ENCODE measurements at places on chromosomes 1 and 21.

- DNase-seq, result no peak
These were observed 100.5 kb upstream of the COA6 start for GRCh38 chr1:234272656-234273312.

- DNase-seq, result no peak
These were observed 20.6 kb upstream of the TRAPPC10 start for GRCh38 chr21:43991447-43991991.

- no peak for DNase-seq
These were observed 1646.5 kb downstream of the MRPL39 start for GRCh38 chr21:23960769-23961168.

GRCh38 chr21:46636550-46637285 lies 1.2 kb downstream of the PRMT2 start:
- no peak for DNase-seq

DNA sequence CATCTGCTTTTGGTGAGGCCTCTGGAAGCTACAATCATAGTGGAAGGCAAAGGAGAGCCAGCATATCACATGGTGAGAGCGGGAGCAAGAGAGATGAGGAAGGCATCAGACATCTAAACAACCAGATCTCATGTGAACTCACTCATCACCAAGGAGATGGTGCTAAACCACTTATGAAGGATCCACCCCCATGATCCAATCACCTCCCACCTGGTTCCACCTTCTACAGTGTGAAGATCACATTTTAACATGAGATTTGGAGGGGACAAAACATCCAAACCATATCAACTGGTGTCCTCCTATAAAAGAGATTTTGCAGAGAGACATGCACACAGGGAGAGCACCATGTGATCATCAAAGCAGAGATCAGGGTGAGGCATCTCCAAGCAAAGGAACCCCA lies 578.6 kb downstream of the MATN1 start:
- no peak for DNase-seq

DNA sequence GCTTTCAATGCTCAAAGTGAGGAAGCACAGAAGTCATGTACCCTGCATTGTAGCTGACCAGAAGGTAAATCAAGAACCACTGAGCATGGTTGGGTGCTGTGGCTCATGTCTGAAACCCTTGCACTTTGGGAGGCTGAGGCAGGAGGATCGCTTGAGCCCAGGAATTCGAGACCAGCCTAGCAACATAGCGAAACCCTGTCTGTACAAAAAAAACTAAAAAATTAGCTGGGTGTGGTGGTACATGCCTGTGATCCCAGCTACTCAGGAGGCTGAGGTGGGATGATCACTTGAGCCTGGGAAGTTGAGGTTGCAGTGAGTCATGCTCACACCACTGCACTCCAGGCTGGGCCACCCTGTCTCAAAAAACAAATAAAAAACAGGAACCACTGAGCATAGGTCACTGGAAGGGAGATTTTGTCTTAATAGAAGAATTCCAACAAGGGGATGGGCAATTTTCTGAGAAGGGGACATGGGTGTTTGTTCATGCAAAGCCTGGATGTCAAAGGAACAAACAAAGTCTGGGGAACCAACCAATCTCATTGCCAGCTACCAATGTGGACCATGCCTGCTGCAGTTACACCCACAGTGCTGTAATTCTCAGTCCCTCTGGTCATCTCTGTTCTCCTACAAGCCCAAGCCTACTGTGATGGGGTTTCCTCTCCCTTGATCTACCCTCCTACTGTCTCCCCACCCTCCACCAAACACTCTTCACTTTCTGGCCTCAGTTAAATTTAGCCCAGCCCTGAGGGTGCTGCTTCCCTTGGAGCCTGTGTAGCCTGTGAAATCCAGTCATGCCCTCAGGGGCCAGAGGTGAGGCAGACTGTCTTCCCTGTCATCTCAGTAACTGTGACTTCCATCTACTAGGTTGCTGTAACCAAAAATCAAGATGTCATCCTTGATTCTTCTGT lies 47.9 kb downstream of the ELF3 start:
- no peak for DNase-seq

DNA sequence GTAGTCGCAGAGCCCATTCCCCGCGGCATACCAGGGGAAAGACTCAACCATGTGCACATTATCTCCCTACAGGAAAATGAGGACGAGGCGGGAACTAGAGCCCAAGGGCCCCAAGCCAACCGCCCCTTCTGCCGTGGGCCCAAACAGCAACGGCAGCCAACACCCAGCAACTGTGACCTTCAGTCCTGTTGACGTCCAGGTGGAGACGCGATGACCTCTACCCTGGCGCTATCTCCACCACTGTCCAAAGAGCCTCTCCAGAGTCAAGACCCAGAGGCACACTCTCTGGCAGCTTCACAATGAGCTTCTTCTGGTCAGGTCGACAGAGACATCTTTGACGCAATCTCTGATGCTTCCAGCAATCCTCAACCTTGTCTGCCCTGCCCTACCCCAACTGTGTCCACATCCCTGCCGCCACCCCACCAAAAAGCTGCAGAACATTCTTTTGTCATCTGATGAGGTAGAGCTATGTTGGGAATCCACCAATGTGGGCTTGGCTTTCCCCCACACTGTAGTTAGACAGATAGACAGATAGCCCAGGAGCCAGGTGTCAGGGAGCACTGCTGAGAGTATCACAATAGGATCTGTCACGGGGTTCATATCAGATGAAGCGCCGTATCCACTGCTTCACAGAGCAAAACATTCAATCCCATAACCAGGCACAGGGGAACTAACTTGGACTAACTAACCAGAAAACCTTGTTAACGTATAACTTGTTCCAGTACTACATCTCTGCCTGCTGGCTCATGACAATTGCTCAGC lies 37.4 kb upstream of the SRRM1 start:
- DNase-seq, result no peak

- no peak for DNase-seq
These were observed 168.7 kb downstream of the RRAGC start for GRCh38 chr1:38690790-38691449.

DNA sequence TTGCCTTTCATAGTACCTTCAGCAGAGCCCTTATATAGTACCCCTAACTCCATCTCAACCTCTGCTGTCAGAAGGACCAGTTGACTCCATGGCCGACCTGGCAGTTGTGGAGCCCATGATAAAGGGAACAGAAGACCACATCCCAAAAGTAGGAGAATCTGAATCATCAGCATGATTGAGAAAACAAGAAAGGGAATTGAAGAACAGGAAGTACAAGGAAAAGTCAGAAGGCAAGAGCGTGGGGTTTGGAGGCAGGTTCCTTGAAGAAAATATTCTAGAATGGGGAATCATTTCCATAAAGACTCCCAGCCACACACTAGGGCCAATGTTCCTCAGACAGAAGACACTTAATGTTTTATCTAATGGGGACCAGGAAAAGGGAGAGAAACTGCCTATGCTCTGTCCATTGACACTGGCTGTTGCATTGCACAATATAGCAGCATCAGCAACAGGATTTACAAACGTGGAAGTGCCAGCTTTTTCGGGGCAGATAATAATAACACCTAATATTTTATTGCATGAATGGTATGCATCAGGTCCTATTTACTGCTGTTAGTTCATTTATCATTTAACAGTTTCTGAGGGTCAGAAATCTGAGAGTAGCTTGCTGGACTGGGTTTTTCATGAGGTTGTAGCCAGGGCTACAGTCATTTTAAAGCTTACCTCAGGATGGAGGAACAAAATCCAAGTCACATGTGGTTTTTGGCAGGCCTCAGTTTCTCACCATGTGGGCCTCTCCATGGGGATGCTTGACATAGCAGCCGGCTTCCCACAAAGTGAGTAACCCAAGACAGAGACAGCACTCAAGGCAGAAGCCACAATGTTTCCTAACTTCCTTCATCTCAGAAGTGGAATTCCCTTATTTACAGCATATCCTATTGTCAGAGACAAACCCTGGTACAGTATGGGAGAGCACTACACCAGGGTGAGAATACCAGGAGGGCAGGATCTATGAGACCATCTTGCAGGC lies 483.4 kb downstream of the PLPP3 start:
- no peak for DNase-seq

GRCh38 chr1:20485527-20486456 lies at the start of gene CAMK2N1:
TSS of gene CAMK2N1 (minus strand) at chr1:20486210. CDS start at chr1:20485379, 831 bp downstream.
- DNase-seq, result no peak

DNA sequence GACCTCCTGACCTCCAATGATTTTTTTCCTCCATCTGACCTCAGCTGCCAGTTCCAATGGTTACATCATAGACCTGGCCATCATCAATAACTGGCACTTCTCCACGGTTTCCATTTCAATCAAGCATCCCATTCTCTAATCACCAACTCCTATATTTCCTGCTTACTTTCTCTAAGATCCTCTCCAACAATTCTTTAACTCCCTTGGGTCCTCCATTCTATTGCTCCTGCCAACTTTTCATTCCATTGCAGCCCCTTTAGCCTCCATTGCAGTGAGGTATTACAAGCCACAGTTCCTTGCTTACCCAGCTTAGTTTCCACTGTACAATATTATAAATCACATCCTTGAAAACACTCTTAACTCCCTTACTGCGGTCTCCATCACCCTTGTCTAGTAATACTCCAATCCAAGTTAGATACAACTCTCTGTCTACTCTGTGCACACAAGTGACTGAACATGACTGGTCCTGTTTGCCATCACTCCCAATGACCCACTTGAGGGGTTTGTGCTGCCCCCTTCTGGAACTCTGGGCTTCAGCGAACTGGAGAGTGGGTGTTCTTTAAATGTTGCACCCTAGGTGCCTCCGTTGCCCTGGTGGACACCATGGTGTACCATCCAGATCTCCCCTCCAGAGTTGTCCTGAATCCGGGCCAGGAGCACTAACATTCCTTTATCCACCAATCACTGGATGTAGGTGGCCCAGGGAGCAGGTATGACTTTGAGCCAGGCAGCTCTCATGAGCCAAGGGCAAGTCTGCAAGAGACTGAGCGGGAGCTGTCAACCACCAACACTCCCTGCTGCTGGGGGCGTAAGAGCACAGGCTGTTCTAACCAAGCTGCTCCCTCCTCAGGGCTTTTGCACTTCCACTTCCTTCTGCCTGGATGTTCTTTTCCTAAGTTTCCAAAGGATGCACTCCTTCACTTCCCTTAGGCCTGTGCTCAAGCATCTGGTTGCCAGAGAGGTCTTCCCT lies 3.7 kb upstream of the FNDC7 start:
- DNase-seq, result peak; percentile 64

GRCh38 chr1:216210081-216210480 lies 213.2 kb downstream of the USH2A start:
- no peak for DNase-seq

GRCh38 chr1:157124855-157125254 lies 13.3 kb downstream of the ETV3 start:
- no peak for DNase-seq

DNA sequence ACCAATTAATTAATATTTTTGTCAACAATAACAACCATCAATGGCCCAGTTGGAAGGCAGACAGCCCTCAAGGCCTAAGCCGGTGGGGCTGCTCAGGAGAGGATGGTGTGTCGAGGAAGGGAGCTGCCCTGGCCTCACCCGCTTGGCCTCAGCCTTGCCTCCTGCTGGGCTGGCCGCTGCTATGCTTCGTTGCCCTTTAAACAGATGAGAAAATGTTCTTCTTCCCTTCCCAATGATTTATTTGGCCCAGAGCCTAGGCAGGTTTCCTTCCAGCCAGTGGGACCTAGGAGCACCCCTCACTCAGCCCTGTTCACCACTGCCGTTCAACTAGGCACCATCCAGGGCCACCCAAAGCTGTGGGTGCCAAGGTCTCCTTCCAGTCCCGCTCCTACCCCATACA lies 3.1 kb upstream of the ADGRB2 start:
- no peak for DNase-seq

DNA sequence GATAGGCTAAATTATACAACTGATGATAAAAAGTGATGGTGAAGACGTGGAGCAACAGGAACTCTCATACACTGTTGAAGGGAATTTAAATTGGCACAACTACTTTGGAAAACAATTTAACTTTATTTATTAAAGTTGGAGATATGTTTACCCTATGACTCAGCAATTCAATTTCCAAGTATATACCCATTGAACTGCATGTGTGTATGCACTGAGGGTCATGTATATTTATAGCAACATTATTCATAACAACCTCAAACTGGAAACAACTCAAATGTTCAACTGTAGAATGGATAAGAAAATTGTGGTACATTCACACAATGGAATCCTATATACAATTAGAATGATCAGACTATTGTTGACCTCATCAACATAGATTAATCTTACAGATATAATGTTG lies 16.5 kb upstream of the BCAS2 start:
- no peak for DNase-seq

DNA sequence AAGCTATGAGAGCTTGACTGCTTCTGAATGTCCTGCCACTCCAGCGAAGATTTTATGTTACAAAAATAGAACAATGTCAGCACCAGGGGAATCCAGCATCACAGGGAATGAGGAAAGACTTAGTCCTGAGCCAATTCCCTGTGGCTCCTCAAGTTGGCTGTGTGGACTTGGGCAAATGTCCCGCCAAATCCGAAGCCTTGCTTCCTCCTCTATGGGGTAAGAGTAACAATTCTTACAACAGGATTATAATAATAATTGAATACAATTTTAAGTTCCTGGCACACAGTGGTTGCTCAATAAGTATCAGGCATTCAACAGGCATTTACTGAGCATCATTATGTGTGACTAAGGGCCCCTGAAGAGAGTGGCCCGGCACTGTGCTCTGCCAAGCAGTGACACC lies 44.4 kb downstream of the STPG1 start:
- no peak for DNase-seq

DNA sequence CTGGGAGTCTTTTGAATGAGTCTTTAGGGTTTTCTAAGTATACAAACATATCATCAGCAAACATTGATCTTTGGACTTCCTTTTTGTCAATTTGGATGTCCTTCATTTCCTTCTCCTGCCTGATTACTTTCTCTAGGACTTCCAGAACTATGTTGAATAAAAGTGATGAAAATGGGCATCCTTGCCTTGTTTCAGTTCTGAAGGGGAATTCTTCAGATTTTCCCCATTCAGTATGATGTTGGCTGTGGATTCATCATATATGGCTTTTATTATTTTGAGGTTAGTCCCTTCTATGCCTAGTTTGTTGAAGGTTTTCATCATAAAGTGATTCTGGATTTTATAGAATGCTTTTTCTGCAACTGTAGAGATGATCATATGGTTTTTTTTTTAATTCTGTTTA lies 42.0 kb downstream of the KMO start:
- DNase-seq, result no peak

GRCh38 chr1:155531624-155532023 lies 31.0 kb downstream of the ASH1L start:
- no peak for DNase-seq

- DNase-seq, result no peak
These were observed 685 bp upstream of the RIPPLY3 start for GRCh38 chr21:37005548-37006485.

GRCh38 chr1:98920441-98921110 lies 84.1 kb downstream of the PLPPR5 start:
- no peak for DNase-seq

GRCh38 chr1:167542109-167543032 lies 11.2 kb downstream of the CREG1 start:
- no peak for DNase-seq

DNA sequence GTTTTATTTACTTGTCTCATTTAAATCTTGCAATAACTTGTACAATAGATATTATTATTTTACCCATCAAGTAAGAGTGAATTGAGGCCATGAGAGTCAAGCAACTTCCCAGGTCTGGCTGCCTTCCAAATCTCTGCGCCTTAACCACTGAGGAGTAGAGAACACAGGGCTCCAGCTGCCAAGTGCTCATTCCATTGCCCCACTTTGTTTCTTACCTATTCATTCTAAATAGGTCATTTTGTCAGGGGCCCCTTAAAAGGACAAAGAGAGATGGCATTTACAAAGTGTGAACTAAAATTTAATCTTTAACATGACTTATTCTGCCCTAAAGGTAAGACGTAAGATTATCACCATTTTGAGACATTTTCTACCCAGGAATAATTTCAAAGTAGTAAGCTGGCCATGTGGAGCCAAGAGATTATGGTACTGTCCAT lies 3.5 kb downstream of the PPP1R15B start:
- DNase-seq, result no peak

- DNase-seq, result no peak
These were observed 11.9 kb downstream of the NIPAL3 start for GRCh38 chr1:24427545-24427862.
